ENCODE measurements at places on chromosomes 6 and 20.

- no peak for DNase-seq
These were observed 82.7 kb downstream of the DLL1 start for GRCh38 chr6:170208182-170208601.

DNA sequence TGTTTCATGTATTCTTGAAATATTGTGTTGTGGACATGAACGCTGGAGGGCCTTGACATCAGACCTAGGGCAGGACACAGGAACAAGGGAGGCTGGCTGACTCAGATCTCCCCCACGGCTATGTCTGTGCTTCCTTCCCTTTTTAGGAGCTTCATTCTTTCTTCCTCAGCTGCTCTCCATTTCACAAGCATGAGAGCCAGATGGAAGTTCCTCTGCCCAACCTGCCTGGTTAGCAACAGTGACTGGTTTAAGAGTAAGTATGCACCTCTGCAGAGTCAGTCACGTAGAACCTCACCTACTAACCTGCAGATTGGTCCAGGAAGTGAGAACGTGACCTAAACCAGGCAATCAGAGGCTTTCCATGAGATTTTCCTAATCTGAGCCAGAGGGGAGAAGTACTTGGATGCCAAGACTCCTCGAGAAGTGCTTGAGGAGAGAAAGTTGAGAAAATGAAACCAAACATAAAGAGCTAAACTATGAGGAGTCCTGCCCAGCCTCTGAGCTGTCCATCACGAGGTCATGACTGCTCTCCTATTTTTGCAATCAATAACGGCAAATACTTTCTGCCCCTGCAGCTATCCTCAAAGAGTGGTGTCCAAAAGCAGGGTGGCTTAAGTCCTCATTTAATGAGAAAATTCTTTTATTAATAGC lies 465.2 kb upstream of the CITED2 start:
- no peak for DNase-seq

DNA sequence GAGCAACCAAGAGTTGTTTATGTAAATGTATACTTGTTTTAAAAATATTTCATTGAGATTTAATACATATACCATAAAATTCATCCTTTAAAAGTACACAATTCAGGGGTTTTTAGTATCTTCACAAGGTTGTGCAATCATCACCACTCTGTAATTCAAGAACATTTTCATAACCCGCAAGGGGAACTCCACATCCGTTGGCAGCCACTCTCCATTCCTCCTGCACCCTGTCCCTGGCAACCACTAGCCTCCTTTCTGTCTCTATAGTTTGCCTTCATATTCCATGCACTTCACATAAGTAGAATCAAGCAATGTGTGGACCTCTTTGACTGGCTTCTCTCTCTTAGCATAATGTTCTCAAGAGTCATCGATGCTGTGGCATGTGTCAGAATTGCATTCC lies 104.2 kb upstream of the PDE10A start:
- DNase-seq, result no peak

GRCh38 chr6:163733061-163733460 lies 318.5 kb downstream of the QKI start:
- DNase-seq, result no peak

GRCh38 chr20:52269321-52269720 lies 77.7 kb upstream of the ZFP64 start:
- no peak for DNase-seq

DNA sequence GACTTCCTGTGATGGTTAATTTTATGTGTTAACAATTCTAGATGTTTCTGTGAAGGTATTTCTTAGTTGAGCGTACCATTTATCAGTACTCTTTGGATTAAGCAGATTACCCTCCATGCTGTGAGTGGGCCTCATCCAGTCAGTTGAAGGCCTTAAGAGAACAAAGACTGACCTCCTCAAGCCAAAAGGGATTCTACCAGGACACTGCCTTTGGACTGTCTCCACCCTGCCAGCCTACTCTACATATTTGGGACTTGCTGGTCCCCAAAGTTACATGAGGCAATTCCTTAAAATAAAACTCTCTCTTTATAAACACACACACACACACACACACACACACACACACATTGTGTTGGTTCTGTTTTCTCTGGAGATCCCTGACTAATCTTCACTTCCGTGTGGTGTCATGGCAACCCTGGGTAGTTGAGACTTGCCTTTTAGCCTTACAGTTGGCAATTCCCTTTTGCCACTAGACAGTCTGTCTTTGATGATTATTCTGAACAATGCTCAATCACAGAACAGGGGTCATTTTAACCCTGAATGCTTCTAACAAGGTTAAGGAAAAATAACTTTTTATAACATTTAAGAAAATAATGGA lies 32.2 kb downstream of the MRAP2 start:
- no peak for DNase-seq

DNA sequence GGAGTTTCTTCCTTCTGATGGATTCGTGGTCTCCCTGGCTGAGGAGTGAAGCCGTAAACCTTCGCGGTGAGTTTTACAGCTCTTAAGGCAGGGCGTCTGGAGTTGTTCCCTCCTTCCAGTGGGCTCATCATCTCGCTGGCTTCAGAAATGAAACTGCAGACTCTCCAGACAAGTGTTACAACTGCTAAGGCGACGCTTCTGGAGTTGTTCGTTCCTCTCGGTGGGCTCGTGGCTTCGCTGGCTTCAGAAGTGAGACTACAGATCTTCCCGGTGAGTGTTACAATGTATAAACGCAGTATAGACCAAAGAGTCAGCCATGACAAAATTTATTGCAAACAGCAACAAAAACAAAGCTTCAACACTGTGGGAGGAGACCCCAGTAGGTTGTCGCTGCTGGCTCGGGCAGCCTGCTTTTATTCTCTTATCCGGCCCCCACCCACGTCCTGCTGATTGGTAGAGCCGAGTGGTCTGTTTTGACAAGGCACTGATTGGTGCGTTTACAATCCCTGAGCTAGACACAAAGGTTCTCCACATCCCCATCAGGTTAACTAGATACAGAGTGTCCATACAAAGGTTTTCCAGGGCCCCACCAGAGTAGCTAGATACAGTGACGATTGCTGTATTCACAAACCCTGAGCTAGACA lies 113.2 kb downstream of the GPX5 start:
- no peak for DNase-seq

- peak; percentile 15 for DNase-seq
These were observed at the start of gene L3MBTL1 for GRCh38 chr20:43507150-43508080. Gene L3MBTL1 (plus strand): TSS chr20:43507697. CDS start chr20:43513504, 5,807 bp downstream.
